Effector memory CD4-positive, alpha-beta T cell (primary cell): ENCODE measurements at places on chromosomes 6 and 20.

DNA sequence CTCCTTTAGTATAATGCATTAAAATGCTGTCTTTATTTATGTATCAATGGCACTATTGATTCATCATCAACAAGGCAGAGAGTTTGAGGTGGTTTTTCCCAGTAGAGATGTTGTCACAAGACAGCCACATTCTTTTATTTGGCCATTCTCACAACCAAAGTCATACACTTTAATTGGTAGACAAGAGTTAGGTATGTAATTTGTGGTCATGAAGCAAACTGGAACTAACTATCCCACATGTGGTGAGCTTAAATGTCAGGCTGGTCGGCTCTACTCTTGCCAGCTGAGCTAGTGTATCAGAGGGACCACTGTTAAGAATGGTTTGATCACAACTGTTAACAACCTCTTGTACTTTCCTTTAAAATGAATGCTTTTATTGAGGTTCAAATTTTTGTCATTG, 714.6 kb downstream of the CD109 start:
- no peak for DNase-seq

- no peak for DNase-seq
Measured at GRCh38 chr20:11987526-11987925, 69.8 kb downstream of the BTBD3 start.

GRCh38 chr6:41255638-41256246, 27.6 kb downstream of the TREML4 start:
- DNase-seq: no peak

DNA sequence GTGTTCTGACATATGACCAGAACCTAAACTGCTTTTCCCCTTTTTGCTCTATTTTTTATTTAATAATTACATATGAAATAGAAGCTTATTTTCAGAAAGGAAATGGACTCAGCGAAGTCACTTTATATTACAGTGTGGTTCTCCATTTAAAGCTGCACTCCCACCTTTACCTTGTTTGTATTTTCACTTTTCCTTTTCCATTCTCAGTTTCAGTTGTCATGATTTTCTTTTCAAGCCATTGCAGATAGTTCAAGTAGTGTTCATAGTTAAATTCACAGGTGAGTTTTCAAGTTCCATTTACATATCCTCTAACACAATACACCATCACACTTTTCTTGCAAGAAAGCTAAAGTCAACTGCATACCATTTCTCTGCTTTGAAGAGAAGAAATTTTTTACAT, 400.2 kb downstream of the HACE1 start:
- no peak for DNase-seq

DNA sequence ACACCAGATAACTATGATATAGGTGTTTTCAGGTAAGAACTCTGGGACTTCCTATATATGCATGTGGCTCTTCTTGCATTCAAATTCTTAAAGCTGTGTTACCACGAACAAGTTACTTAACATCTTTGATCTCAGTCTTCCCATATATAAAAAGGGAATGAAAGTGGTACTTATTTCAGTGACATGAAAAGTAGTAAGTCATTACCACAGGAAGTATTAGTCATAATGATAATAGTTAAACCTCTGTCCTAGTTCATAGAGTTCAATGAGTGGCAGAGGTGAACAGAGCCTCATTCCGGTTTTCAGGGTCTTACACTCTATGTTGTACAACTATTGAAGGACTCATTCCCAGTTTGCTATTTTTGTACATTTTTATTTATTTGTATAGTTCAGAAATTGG, 237.0 kb downstream of the NKAIN2 start:
- DNase-seq: no peak

DNA sequence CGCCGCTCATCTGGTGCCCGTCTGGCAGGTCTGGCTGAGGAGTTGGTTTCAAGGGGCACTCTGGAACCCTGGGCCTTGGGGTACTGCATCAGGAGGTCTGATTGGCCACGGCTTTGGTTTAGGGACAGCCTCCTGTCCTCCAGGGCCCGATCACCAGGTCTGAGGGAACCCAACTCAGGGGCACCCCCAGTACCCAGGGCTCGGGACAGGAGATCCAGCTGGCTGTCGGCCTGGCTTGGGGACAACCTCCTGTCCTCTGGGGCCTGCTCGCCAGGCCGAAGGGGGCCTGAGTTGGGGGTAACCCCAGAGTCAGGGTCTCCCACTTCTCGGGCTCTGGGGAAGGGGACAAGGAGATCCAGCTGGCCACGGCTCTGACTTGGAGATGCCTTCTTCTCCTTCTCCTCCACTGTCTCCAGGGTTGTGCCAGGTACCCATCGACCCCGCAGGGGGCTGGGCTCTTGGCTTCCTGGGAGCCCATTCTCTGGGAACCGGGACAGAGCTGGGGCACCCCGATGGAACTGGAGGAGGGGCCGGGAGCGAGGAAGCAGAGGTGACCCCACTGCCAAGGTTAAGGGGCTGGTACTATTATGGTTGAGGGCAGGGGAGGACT, 2.4 kb upstream of the EIF6 start:
- no peak for DNase-seq

DNA sequence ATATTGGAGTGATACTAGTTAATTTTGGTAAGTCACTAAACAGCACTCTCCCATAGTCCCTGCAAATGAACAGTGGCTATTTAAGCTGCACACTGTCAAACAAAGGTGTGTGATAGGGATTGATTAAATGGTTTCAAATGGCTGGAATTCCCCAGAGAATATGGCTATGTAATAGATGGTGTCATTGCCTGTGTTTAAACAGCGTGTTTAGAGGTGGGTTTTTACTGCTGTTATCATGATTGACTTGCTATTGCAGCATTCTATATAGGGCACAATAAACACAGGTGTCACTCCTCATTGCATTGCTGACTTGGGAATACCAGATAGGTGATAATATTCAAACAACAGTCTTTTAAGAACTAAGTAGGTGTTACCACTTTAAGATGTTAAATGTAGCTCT, 171.7 kb upstream of the MAN1A1 start:
- no peak for DNase-seq

GRCh38 chr6:127366282-127367022, 23.0 kb upstream of the ECHDC1 start:
- DNase-seq: no peak

DNA sequence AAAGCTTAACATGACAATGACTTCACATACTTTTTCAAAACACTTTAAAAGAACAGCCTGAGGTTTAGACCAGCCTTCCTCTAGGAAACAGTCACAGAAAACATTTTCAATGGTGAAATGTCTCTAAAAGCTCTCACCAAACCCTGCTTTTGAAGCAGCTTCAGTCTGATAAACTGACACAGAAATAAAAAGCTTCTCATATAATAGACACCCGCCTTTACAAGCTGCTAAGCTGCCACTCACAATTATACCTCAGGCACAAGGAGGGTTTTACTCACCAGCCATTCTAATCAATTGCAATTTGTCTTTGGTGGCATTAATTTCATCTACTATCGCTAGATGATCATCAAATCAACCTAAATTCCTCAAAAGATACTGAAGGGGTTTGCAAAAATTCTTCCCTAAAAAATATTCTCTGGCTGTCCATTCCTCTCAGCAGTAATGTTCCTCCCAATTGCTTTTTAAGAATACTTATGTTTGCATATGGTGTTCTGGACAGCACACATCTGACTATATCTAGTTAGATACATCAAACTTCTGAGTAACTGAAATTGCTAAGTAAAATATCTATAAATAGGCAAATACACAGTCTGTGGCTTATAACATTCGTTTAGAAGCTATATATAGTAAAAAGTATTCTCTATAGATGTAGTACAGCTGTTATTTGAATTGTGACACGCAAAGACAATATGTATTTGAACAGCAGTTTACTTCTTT, 29.4 kb downstream of the KIF13A start:
- DNase-seq: no peak

GRCh38 chr6:150324044-150324443, 44.8 kb upstream of the IYD start:
- DNase-seq: no peak
